ENCODE measurements at places on chromosomes 6 and 20. TPM values are rescaled to one million over a fixed set of nuclear protein-coding genes. Genes with fewer than 3 reads are reported as not detected.

Gene SNAP91
- total RNA-seq, result 4.0 TPM

Gene RBM12
- total RNA-seq, result 61.4 TPM

- DNase-seq, result no peak
These were observed 96.0 kb downstream of the CARMIL1 start for GRCh38 chr6:25375125-25375524.

- no peak for DNase-seq
These were observed 215.9 kb downstream of the ARHGAP18 start for GRCh38 chr6:129494099-129494498.

- no peak for DNase-seq
These were observed 97.4 kb downstream of the PLCB4 start for GRCh38 chr20:9166153-9166780.

- no peak for DNase-seq
These were observed 23.9 kb downstream of the ILRUN start for GRCh38 chr6:34672657-34673043.

GRCh38 chr20:50172347-50173013, 18.1 kb upstream of the CEBPB start:
- peak; percentile 93 for DNase-seq

DNA sequence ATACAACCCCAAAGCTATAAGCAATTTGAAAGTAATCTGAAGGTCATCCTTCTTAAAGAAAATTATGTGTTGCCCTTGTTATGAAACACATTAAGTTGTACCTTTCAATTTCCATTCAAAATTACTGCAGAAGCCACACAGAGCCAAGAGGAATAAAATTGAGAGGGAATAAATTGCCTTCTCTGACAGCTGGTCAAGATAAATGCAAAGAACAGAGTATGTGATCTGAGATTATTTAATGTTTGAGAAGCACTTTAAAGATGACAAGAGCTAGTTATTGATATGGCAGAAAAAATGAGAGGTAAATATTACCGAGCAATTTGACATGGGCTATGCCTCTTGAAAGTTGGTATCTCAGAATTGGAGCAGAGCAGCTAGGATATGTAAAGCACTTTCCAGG, 61.6 kb downstream of the TRDN start:
- no peak for DNase-seq
